Caco-2 (cell line): ENCODE measurements at places on chromosomes 11 and 22.
A peak's percentile ranks its signal among the peaks of the same experiment; 100 is the strongest.

DNA sequence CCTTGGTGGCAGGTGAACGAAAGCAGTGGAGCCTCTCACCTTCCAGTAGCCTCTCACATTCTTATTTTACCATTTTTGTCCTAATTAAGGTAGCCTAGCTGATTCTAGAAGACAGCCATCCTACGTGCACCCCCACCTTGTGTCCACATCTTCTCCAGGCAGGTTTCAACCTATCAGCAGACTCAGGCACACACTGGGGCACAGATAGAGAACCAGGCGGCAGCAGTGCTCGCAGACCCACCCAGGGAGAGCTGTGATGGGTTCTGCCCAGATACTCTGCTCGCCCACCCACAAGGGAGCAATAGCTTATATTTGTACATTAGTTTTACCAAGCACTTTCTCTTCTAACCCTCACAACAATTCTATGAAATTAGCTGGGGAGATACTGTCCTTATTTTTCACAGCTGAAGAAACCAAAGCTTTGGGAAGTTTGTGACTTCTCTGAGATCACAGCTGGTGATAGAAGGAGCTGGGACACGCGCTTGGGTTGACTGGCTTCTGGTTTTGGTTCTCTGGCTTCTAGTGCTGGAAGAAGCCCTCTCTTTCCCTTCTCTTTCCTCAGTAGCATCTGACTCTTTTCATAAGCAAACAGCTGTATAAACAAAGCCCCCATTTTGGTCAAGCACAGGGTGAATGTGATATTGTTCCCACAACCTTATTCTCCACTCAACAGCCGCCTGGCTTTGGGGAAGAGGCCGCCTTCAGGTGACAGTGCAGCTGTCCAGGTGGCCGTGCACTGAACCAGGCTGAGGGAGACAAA, 36.9 kb downstream of the PPP2R1B start:
- DNase-seq = no peak

DNA sequence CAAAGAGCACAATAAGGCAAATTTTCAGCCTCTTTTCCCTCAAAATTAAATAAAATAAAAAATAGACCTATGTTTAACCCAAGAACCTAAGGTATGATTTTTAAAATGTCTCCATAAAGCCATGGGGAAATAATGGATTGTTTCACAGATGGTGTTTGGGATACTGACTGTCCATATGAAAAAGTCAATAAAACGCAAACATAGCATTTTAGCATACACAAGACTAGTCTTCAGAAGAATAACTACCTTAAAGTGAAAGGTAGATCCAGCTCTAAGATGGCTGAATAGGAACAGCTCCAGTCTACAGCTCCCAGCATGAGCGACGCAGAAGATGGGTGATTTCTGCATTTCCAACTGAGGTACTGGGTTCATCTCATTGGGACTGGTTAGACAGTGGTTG, 16.1 kb downstream of the PTH start:
- DNase-seq = no peak

- DNase-seq = no peak
These were observed 28.3 kb upstream of the WNT11 start for GRCh38 chr11:76234416-76235232.

- DNase-seq = no peak
These were observed 202.5 kb downstream of the TRIM29 start for GRCh38 chr11:119935349-119935925.

DNA sequence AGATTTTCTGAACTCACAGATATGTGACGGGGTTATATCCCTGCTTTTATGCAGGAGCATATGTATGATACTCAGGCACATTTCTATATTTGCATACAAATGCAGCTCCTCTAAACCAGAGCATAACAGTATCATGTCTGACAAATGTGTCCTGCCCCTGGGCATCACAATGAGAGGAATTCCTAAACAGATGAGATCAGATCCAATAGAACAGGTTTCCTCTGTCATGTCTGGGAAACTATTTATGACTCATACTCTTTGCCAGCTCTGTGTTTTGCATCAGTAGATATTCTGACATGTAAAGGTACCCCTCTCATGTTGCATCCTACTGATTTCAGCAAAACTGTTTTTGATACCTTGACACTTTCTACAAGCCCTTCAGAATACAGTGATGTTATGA, 29.4 kb downstream of the SYT9 start:
- peak; percentile 10 for DNase-seq

GRCh38 chr11:93514712-93515111, 28.5 kb downstream of the SMCO4 start:
- no peak for DNase-seq

DNA sequence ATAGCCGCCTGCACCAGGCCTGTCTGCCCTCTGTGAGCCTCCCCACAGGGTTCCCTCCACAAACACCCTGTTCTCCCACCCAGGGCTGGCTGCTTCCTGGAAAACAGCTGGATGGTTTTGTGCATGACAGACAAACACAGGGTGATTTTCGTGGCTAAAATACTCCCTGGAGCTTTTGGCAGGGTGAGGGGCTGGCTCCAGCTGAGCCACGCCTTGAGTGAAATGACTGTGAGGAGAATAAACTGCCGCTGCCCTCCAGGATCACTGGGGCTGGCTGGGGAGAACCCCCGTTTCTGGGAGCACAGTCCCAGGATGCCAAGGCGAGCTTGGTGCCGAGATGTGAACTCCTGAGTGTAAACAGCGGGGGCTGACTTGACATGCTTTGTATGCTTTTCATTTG, 20.3 kb upstream of the PPP6R3 start:
- DNase-seq = no peak

GRCh38 chr11:19116276-19116970, 545 bp upstream of the ZDHHC13 start:
- no peak for DNase-seq

- DNase-seq = no peak
These were observed 1290.1 kb downstream of the TBC1D22A start for GRCh38 chr22:48052621-48052890.

GRCh38 chr22:28237112-28237511, 318.1 kb upstream of the PITPNB start:
- no peak for DNase-seq
